ENCODE measurements at places on chromosomes 11 and 22. TPM values are rescaled to one million over a fixed set of nuclear protein-coding genes. Genes with fewer than 3 reads are reported as not detected.

DNA sequence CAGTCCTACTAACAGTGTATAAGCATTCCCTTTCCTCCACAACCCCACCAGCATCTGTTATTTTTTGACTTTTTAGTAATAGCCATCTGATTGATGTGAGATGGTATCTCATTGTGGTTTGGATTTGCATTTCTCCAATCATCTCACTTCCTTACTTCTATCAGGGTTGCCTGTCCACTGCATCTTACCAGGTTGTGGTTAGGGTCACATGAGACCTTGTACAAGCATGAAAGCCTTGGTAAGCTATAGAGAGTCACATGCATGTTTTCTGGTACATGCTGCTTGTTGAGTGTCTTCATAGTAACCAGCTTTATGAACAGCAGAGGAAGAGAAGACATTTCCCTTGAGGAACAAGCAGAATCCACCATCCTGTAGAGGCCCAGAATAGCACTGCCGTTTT, 102.9 kb upstream of the PAX6 start:
- DNase-seq, result no peak

PRODH gene
- total RNA-seq, result under 0.01 TPM

DNA sequence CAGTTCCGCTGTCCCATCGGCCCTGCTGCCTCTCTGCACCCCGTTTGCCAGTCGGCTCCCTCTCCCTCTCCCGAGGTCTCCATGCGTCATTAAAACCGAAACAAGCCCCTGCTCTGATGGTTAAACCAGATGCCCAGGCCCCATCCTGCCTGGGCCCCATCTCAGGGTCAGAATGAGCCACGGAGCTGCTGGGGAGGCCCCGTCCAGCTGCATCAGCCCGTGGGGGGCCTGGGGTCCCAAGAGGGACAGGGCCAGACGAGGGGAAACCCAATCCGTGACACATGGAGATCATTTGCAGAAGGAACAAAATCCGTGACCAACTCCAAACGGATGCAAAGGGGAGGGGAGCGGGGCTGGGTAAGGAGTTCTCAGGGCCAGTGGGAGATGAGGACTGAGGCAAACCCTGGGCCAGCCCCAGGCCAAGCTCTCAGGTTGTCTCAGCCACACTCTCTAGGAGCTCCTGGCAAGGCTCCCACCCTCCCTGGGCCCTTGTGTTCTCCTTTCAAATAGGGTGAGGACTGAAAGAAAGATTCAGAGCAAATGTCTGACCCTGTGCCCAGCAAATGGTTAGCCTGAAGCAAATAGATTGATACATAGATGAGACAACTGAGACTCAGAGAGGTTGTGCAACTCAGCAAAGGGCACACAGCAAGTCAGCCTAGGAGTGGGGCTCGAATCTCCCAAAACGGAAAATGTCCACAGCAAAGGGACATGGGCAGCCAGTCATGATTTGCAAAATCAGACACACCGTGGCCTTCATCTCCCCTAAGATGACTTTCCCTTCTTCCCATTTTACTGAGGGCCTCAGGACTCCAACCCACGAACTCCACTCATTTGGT, 162.1 kb downstream of the MN1 start:
- no peak for DNase-seq

- peak; percentile 96 for DNase-seq
These were observed 2.4 kb upstream of the WNT11 start for GRCh38 chr11:76208438-76209374.

CNIH2 gene
- under 0.01 TPM for total RNA-seq

DNA sequence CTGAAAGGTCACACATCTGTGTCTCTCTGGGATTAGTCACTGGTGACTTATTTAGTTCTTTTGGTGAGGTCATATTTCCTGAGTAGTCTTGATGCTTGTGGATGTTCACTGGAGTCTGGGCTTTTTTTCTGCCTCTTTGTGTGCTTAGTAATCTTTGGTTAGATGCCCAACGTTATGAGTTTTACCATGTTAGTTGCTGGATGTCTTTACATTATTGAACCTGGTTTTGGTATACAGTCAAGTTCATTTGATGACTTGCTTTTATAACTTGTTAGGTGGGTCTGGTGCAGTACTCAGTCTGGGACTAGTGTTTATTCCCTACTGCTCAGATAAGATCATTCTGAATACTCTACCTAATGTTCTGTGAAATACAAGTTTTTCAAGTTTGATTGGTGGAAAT, 26.2 kb upstream of the SLC37A2 start:
- peak; percentile 60 for DNase-seq

GRCh38 chr11:33696931-33697638, 3.5 kb downstream of the C11orf91 start:
- no peak for DNase-seq

MFRP gene
- not detected for total RNA-seq

Measured in osteoblast (primary cell).